ENCODE measurements at places on chromosomes 5 and 9.

- DNase-seq = peak; percentile 87
Measured at GRCh38 chr9:121499427-121500164, at the start of gene GGTA1. GGTA1 (minus strand) TSS chr9:121499844; CDS start chr9:121467922, 31,922 bp downstream.

DNA sequence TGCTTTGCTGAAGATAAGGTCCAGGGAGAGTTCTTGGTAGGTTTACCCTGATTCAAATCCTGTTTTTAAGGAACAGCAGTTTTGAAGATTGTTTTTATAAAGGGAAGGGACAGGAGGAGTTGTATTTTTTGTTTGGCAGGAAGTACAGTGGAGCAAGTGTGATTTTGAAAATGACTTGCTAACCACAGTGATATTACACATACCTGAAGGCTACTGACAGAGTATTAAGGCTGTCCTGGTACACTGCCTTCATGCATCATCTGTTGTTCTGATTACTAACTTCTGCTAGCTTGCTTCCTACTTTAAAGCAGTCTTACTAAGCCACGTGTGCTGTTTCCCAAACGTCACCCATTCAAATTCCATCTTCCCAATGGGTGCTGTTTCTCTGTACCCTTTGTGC, 559.5 kb upstream of the SGCD start:
- no peak for DNase-seq

- no peak for DNase-seq
Measured at GRCh38 chr9:74172874-74173273, 324.3 kb upstream of the RORB start.

GRCh38 chr5:16457853-16458252, 7.7 kb downstream of the ZNF622 start:
- peak; percentile 86 for DNase-seq

GRCh38 chr5:122112733-122113558, 16.4 kb upstream of the ZNF474 start:
- DNase-seq = no peak

GRCh38 chr5:128111818-128112448, 28.4 kb downstream of the SLC12A2 start:
- DNase-seq = no peak

- peak; percentile 63 for DNase-seq
Measured at GRCh38 chr9:92954049-92954861, 6.9 kb downstream of the FGD3 start.

GRCh38 chr5:107204413-107204812, 466.3 kb downstream of the EFNA5 start:
- no peak for DNase-seq

DNA sequence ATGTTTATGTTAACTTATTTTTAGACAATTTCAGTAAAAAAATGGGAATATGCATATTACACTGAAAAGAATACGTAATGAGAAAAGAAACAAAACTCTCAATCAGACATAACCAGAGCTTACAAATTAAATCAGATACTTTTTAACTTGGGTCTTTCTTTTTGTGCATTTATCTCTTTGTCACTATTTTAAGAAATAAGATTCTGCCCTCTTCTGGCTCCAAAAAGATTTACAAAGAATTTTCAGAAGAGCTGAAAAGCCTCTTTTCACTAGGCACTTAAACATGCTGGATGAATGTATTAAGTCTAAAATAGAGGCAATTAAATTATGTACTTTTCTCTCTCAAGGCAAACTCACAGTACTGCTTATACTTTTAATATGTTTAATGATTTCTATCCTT, 55.5 kb downstream of the CEP120 start:
- DNase-seq = peak; percentile 23

- peak; percentile 67 for DNase-seq
Measured at GRCh38 chr9:107982745-107983144, 493.2 kb upstream of the KLF4 start.

DNA sequence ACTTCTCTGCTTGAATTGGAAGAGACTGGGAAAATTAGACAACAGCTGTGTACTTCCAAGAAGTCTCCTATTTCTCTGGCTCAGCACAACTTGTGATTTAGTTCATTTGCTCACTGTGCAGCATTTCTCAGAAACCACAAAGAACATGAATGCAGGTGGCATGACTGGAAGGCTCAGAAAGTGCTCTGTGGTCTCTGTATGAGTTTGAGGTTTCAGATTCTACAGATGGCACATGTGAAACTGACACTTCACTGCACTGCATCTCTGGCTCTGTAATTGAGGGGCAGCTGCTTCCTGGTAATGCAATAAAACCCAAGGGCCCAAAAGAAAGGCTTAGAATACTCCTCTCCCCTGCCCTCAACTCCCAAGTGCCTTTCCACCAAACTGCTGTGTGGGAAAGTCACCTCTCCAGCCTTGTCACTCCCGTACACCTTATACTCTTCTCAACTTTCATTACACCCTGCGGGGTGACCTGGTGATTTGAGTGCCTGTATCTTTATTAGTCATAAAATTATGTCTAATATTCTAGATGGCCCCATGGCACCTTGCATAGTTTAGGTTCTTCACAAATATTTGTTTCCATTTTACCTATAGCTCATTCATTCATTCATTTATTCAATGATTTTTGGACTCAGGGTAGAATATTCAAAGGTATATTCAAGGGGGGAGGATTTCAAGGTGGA, 82.5 kb downstream of the ESM1 start:
- no peak for DNase-seq

DNA sequence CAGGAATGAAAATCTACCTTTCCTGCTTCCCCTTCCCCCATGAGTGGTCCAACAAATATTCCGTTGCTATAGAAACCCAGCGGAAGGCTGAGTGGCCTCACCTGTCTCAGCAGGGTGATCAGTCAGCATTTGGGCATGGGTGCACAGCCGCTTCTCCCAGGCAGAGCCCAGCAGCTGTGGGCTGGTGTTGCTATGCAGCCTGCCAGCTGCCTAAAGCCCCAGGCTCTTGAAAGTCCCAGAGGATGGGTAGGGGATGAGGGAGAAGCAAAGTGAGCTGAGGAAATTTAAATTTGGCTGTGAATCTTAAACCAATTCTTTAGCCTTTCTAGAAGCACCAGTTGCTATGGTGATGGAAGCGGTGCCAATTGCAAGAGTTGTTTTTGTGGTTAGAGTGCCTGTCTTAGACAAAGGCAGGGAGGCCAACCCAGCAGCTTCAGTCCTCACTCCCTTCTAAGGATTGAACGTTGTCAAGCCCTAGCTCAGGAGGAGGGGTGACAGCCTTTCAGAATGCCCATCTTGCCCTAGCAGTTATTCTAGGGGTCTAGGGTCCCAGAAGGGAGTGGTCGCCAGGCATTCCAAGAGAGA, 151.5 kb upstream of the PITX1 start:
- no peak for DNase-seq

DNA sequence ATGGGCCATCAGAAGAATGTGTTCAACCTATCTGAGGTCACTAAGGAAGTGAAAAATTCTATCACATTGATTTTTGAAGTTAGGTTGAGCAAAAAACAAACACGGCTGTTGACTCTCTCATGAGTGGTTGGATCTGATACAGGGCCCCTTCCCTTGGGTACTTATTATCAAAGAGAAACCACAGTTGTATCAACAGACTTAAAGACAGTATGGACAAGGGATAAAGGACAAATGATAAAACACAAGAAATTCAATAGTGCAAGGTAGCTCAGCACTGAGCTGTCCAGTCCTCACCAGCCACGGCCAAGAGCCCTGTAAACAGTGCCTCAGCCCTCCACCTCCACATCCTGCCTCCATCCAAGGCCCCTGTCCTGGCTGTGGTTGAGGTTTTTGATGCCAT, 86.9 kb downstream of the UBE2QL1 start:
- DNase-seq = no peak

DNA sequence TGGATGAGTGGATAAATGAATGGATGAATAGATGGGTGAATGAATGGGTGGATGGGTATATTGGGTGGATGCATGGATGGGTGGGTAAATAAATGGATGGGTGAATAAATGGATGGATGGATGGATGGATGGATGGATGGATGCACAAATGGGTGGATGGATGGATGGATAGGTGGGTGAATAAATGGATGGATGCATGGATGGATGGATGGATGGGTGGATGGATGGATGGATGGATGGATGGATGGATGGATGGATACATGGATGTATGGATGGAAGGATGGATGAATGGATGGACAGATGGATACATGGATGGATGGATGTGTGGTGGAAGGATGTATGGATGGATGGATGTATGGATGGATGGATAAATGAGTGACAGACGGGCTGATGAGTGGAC, 113.5 kb upstream of the SARDH start:
- DNase-seq = no peak

DNA sequence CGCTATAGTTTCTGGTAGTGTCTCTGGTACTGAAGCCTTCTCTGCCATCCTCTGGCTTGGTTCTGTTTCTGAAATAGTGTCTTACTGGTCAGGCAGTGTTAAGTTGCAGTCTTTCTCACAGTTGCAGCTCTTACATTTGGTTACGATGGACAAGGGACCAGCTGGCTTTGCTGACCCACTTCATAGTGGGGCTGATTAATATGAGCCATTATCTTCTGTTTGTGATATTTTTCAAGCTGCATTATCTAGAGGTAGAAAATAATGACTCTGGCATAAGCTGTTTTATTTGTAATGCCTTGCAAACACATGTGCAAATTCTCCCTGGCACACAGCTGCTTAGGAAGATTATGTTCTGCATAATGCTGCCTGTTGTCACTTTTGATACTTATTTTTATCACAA, 199.1 kb downstream of the KDM4C start:
- no peak for DNase-seq

GRCh38 chr5:145978708-145979107, 42.3 kb downstream of the SH3RF2 start:
- no peak for DNase-seq

DNA sequence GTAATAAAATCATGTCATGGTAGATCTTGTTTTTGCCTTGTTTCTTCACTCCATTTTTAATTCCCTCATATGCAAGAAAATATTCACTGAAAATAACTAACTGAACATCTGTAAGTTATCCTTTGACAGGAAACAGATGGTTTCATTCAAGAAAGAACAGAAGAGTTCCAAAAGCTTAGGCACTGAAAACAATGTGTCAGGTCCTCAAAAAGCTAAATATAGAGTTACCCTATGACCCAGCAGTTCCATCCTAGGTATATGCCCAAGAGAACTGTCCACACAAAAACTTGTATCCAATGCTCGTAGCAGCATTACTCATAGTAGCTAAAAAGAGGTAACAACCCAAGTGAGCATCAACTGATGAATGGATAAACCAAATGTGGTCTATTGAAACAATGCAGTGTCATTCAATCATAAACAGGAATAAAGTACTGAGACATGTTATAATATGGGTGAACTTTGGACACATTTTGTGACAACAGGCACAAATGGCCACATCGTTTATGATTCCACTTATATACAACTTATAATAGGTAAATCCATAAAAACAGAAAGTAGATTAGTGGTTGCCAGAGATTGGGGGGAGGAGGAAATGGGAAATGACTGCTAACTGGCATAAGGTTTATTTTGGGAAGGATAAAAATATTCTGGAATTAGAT, 231.0 kb downstream of the FRMD3 start:
- no peak for DNase-seq

DNA sequence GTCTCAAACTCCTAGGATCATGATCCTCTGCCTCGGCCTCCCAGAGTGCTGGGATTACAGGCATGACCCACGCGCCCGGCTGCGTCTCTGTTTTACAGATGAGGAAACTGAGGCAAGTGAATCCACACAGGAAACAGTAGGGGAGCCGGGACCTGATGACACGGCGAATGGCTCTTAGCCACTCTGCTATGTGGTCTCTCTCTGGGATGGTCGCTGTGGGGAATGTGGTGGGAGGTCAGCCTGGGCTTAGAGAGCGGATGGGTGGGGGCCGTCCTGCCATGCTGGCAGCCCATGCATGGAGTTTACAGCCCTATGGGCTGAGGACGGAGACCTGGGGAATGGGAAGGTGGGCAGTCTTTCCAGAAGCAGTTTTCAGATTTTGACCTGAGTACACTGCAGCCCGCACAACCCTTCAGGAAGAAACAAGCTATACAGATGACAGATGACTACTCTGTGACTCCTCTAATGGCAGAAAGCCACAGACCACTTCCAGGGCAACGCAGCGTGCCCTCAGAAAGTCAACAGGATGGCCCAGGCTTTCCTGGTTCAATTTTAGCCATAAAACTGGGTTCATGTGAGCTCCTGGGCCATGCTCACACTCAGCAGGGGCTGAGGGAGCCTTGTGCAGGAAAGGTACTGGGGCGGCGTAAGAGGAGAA, 136.1 kb upstream of the RAPGEF1 start:
- DNase-seq = no peak

- DNase-seq = no peak
Measured at GRCh38 chr9:88828492-88828974, 162.7 kb upstream of the S1PR3 start.

DNA sequence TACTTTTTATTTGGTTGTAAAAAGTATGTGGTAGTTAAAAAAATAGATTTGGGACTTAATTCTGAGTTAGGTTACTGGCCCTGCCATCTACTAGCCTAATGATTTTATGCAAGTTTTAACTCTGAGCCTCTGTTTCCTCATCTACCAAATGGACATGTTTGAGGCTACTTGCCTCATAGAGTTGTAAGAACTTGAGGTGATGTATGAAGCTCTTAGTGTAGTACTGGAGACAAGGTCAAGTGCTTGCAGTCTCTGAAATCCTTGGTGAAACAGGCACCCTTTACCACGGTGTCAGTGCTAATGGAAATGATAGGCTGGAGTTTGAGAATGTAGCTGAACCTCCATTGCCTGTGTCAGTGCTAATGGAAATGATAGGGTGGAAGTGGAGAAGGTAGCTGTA, 15.3 kb downstream of the GPR107 start:
- DNase-seq = no peak

GRCh38 chr5:93404246-93404645, 176.8 kb downstream of the NR2F1-AS1 start:
- no peak for DNase-seq

DNA sequence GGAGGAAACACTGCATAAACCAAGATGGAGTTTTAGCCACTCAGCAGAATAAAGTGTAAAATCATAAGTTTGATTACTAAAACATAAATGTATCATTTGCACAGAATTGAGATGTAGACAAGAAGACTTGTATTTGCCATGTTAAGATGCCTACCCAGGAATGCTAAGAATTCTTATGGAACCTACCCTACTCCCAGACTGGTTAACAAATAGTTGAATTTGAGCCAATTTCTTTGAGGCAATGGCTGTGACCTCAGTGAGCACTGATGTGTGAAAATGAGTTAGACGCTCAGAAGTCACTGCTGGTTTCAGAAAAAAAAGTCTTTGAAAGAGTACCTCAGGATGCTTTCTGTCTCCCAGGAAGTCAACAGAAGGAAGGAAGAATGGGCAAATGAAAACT, 95.6 kb downstream of the ESM1 start:
- DNase-seq = no peak

Data from suppressor macrophage treated with lipopolysaccharide for 1 hour (primary cell).